ENCODE measurements at places on chromosomes 5 and 9.

- no peak for DNase-seq
Observed at GRCh38 chr9:3434594-3434993, 91.2 kb downstream of the RFX3 start.

DNA sequence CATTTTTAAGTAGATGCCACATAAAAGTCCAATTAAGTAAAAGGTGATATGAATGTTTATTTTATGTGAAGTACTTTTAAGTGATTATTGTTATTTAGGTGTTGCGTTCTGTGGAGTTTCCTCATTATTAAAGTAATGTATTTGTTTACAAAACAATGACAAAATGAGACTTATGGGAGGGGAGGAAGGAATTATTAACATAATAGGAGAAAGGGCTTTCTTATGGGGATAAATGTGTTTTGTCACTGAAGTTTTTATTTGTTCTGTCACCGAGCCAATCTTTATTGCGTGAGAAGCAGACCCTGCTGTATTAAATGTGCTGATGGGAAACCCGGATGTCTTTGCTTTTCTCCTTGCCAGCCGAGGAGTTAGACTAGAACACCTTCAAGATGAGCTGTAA lies 44.5 kb downstream of the TRIO start:
- no peak for DNase-seq

DNA sequence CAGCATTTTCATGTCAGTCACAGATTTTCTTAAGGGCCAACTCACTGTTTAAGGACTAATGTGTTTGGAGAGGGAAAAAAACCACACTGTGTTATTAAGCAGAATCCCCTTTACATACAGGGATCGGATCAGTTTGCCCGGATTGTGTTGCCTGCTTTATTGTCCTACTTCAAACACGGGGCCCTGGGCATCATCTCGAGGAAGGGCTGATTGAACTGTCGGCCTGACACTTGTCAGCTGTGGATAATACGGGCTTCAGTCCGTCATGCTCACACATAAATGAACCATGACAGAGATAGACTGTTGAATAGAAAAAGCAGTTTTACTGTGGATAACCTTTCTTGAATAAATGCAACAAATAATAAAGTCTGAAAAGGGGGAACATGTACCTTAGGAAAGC lies 325.0 kb downstream of the ZSWIM6 start:
- DNase-seq, result no peak

- no peak for DNase-seq
Observed at GRCh38 chr5:50853151-50853550, 186.7 kb downstream of the PARP8 start.

Data from NCI-H2227 treated with DMSO at 0.1 percent for 48 hours (cell line).